ENCODE measurements at places on chromosomes 6 and 20. TPM values are rescaled to one million over a fixed set of nuclear protein-coding genes. Genes with fewer than 3 reads are reported as not detected.

- no peak for DNase-seq
Observed at GRCh38 chr6:155915651-155916050, 460.0 kb upstream of the NOX3 start.

DNA sequence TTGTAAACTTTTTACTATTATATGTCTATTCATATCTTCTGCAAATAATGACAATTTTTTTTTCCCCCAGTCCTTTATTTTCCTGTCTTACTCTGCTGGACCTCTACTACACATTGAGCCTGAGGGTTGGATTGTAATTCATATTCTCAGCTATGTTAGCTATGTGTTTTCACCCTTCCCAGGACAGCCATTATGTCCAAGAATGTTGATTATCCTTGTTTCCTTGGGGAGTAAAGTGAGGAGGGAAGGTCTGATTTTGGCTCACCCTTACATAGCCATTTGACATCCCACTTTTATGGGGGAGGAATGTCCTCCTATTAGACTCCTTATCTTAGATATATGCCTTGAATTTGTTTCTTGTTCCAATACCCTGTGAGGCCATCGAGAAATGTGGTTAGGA lies 17.6 kb upstream of the TBC1D32 start:
- DNase-seq: no peak

- no peak for DNase-seq
Observed at GRCh38 chr6:2622671-2623070, 128.1 kb downstream of the MYLK4 start.

DNA sequence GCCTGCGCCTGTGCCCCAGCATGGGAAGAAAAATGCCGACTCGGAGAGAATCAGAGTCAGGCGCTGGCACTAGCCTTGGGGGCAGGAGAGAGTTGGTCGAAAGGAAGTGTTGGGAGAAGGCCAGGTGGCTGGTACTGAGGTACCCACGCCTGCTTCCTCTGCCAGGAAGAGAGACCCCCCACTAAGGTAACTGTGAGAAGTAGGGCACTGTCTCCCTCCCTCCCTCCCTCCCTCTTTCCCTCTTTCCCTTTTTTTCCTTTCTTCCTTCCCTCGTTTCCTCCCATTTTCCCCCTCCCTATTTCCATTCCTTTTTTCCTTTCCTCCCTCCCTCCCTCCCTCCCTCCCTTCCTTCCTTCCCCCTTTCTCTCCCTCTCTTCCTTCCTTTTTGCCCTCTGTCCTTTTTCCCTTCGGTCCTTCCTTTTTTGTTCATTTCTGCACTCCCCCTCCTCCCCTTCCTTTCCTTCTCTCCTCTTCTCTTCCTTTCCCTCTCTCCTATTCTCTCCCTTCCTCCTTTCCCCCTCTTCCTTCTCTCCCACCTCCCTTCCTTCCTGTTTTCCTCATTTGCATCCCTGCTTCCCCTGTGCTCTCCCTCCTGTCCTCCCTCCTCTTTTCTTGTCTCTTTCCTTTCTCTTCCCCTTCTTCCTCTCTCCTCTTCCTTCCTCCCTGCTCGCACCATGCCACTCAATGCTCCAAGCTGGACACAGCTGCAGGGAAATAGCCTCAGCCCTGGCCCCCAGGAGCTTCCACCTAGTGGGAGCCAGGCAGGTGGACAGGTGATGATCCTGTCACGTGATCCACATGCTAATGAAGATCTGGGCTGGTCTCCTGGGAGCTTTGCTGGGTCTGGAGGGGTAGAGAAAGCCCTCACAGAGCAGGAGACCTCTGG lies 148.0 kb downstream of the DHX35 start:
- DNase-seq: no peak

DNA sequence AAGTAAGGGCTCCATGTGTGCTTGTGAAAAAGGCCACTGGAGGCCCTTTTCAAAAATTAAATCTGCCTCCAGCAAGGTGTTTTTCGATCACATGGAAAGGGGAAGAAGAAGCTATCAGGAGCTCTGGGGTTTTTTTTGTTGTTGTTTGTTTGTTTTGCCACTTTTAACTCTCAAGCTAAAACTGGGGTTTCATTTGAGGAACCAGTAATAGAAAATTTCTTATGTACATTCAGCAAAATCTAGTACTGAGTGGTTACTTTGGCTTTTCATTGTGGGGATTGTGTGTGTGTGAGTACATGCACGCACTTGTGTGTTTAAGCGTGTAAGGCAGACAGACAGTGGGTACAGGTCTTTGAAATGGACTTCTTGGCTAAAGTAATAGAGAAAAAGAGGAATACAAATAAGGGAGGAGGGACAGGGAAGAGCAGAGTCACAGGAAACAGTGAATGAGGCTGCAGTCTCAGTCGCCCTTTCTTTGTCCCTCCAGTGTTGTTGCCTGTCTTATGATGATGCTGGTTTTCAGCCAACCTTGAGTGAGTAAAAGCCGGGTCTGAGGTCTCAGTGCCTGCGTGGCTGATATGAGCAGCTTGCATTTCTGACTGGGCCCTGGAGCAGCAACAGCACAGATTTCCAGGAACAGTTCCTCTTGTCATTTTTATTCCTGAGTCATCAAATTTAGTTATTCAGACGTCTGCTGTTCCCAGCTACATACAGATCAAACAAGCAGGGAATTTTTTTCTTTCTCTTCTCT lies 26.2 kb downstream of the SLC16A10 start:
- DNase-seq: peak; percentile 3

DNA sequence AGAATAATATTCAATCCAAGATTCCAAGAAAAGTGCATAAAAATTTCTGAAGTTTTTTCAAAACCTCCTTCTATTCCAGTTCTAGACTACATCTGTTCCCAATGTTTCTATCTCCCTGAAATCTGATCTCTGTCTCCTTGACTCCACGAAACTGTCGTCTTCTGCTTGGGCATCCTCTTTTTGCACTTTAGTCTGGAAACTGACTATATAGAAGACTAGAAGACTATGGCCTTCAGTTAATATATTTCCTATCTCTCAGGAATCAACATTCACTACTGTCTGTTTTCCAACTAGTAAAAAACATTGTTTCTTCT lies 745.4 kb upstream of the ADGRB3 start:
- no peak for DNase-seq

GRCh38 chr6:38610050-38610625 lies 29.6 kb downstream of the BTBD9 start:
- DNase-seq: peak; percentile 0

PNLDC1 gene
- total RNA-seq: not detected

DNA sequence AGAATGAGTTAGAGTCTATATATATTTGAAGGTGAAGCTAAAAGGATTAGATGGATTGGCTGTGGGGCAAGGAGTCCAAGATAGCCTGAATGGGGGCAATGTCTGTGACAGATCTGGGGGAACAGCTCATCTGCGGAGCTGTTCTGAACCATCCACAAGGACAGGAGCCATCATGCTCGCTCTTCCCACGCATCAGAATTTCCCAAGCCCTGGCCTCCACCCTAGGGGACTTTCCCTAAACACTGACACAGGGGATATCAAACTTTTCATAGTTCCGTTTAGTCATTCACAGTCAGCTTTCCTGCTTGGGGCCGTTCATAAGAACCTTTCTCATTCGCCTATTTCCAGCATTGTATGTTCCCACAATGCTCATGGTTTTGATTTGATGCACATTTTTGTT lies 37.6 kb upstream of the CCN6 start:
- peak; percentile 92 for DNase-seq

CTAGE9 gene
- total RNA-seq: not detected

DNA sequence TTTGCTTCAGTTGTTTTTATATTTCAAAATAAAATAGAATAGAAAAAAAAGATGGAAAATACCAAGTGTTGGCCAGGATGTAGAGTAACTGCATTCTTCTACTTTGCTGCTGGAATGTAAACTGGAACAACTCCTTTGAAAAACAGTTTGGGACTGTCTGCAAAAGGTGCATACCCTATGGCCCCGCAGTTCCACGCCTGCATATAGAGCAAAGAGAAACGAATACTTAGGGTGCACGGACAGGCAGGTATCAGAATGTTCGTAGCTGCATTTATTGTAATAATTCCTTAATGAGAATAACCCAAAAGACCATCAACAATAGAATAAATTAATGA lies 603 bp upstream of the RAB23 start:
- peak; percentile 3 for DNase-seq

ZC3H12D gene
- not detected for total RNA-seq

- DNase-seq: no peak
Observed at GRCh38 chr20:62584671-62585460, 57.4 kb upstream of the SLCO4A1 start.

GRCh38 chr6:84515067-84515466 lies 249.3 kb downstream of the TBX18 start:
- DNase-seq: no peak

GLP1R gene
- not detected for total RNA-seq

GRCh38 chr6:3410385-3411360 lies 46.2 kb downstream of the SLC22A23 start:
- peak; percentile 85 for DNase-seq

PDYN gene
- total RNA-seq: not detected

GRCh38 chr6:45728674-45729073 lies 287.0 kb downstream of the CLIC5 start:
- DNase-seq: peak; percentile 3

SCAF8 gene
- total RNA-seq: 14.8 TPM

- no peak for DNase-seq
Observed at GRCh38 chr20:2150660-2151059, 49.0 kb downstream of the STK35 start.

TXLNB gene
- 0.40 TPM for total RNA-seq

FAM184A gene
- 0.40 TPM for total RNA-seq

- DNase-seq: no peak
Observed at GRCh38 chr6:157281570-157281969, 41.7 kb downstream of the TMEM242 start.

DNA sequence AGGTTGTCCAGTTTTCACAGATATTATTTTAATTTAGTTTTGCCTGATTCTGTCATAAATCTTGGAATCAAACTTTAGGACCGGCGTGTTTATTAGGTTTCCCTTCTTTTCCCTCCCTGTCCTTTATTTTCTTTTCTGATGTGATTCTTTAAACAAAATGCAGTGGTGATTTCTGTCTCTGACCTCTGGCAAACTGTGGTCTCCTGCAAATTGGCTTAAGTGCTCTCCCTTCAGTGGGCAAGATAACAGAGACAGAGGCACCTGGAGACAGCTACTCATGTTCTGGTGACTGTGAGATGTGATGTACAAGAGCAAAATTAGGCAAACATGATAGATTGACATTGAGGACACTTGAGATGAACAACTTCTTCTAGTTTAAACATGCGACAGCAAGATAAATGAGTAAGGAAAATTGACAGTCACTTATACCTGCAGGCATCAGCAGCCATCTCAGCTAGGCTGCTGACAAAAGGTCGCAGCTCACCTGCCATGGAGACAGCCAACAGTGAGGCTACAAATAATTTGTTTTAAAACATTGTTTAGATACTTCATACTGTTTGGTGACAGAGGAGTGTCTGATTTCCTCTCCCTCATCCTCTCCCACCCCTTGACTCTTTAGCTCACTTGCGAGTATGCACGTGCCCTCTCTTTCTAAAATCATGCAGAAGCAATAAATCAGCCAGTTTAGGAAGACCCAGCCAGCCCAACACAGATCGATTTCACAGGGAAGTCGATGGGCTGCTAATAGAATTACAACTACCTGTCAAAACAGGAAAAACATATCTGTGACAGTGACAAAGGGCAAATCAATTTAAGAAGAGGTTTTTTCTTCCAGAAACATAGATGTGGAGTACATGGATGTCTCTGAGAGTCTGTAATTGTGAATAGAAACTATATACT lies 63.4 kb upstream of the MAP3K7 start:
- DNase-seq: no peak

GRCh38 chr6:84618836-84619235 lies 145.6 kb downstream of the TBX18 start:
- peak; percentile 61 for DNase-seq

LY6G6C gene
- total RNA-seq: not detected

SLC22A16 gene
- total RNA-seq: not detected

- no peak for DNase-seq
Observed at GRCh38 chr20:9367328-9367727, 147.1 kb upstream of the LAMP5 start.

- DNase-seq: peak; percentile 51
Observed at GRCh38 chr20:62133051-62133845, 9.9 kb downstream of the PSMA7 start.

DNA sequence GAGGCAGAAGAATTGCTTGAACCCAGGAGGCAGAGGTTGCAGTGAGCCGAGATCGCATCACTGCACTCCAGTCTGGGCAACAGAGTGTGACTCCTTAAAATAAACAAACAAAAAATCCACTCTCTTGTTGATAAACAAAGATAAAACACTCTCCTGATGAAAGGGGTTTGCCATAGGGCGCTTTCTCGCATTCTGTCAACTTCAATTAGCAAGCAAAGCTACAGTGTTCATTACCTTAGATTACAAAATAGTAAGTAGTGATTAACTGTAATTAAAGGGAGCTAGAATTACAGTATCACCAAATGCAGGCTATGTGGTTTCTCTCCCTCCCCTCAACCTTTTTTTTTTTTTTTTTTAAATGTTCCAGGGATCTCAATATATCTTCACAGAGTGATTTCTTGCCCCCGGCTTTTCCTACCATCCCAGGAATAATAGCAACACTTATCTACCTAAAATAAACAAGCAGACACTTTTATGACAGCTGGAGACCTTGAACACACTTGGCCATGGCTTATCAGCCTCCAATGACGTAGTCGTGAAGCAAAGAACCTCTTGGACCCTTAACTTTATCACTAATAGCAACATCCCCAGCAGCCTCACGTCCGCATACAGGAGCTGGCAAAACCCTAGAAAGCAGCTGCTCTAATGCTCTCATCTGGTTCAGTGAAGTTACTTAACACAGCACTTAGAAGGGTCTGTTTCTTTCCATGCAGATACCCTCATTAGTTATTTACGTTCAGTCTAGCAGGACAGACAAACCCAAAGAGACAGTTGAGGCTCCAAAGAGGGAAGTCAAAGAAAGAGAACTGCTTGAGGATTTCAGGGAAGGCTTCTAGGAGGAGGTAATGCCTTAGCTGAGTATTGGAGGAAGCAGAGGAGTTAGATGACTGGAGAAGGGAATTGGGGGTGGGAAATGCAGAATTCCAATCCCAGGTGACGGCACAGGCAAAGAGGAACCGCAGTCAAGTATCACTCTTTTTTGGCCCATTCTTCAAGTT lies 37.9 kb upstream of the NEDD9 start:
- no peak for DNase-seq

DNA sequence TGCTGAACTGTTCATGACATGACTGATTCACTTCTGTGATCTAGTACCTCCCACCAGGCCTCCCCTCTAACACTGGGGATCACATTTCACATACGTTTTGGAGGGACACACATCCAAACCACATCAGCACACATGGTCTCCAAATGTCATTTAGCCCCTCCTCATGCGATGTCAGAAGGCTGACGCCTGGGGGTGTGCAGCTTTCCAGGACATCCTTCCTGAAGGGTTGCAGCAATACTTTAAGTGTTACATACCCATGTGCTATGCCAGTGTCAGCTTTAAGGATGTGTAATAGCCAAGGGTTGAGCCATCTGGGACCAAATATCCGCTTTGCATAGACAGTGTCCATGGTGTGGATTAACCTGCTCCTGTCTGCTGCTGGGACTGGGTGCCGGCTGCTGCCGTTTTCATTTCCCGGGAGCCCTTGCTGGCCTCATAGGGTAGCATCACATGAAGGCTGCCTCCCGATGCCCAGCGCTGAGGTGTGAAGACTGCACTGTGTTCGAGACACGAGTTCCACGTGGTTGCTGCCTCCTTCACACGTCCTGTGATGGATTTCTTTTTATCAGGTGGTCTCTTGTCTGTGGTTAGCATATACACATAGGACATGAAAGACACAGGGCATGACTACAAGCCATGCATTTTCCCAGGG lies 219.0 kb downstream of the THBS2 start:
- DNase-seq: no peak

KCNK5 gene
- not detected for total RNA-seq

EPB41L1 gene
- total RNA-seq: 14.3 TPM

C4B gene
- total RNA-seq: 0.44 TPM

GRCh38 chr6:30041821-30042220 lies 19.2 kb upstream of the POLR1H start:
- no peak for DNase-seq

- DNase-seq: peak; percentile 96
Observed at GRCh38 chr6:4313044-4313686, 177.8 kb upstream of the ECI2 start.
